Brain microvascular endothelial cell (primary cell): ENCODE measurements at places on chromosomes 5 and 9.

DNA sequence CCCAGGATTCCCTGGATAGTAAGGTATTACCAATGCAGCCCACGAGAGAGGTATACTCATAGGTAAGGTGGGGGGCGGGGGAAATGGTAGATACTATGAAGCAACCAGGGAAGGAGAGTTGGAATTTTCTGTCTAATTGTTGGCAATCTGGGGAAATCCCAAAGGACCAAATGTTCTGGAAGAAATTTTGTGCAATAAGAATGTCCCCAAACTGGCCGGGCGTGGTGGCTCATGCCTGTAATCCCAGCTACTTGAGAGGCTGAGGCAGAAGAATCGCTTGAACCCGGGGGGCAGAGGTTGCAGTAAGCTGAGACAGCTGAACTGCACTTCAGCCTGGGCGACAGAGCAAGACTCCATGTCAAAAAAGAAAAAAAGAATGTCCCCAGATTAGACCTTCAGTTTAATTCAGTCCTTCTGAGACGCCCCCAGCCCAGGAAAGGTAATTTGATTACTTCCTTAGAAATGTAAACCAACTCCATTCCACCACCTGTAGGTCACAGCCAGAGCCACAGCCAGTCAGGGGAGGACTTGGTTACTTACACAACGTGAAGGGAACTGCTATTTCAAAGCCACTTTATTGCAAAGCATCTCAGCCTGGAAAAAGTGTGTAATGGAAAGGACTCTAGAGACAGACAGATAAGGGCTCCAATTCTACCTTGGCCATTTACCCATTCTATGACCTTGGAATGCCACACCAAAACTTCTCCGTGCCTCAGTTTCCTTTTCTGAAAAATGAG, 50.0 kb upstream of the KLF4 start:
- no peak for DNase-seq

GRCh38 chr9:8822667-8823025, 1023.1 kb upstream of the DMAC1 start:
- no peak for DNase-seq

GRCh38 chr5:82074950-82075349, 103.1 kb downstream of the ATG10 start:
- no peak for DNase-seq

GRCh38 chr5:61995486-61995885, 310.5 kb upstream of the KIF2A start:
- DNase-seq = no peak

- DNase-seq = no peak
Observed at GRCh38 chr5:90680921-90681563, 122.4 kb downstream of the ADGRV1 start.

- DNase-seq = no peak
Observed at GRCh38 chr9:128051932-128052709, 15.0 kb downstream of the NAIF1 start.

DNA sequence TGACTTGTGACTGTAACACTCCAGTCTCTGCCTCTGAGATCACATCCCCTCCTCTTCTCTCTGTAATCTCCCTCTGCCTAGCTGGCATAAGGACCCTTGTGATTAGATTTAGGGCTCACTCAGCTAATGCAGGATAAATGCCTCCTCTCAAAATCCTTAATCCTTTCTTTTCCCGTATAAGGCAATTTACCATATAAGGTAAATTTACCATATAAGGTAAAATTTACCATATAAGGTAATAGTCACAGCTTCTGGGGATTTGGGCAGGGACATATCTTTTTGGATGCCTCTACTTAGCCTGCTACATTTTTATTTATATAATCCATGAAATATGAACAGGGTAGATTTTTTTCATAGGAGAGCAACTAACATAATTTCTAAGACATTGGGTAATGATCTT, 318.0 kb upstream of the PUM3 start:
- no peak for DNase-seq

- peak; percentile 45 for DNase-seq
Observed at GRCh38 chr9:128339761-128340690, at the start of gene SLC27A4. Gene SLC27A4, plus strand, starts transcription at chr9:128340527. Its CDS starts 2,606 bp downstream, at chr9:128343133.

DNA sequence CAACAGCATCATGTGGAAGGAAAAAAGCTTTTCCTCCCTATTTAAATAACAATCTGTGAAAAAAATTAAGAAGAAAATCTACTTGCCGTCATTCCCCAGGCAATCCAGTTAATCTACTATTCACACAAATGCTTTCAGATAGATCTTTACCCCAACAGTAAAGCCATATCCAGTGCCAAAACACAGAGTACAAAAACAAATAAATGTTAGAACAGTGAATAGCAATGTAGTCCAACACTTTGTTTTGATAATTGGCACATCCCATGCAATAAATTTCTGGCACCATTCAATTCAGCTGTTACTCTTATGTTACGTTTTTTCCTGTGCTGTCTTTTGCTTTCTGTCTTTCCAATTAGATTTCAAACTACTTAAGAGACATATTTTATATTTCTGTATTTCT, 2245.5 kb upstream of the WWC1 start:
- DNase-seq = no peak

DNA sequence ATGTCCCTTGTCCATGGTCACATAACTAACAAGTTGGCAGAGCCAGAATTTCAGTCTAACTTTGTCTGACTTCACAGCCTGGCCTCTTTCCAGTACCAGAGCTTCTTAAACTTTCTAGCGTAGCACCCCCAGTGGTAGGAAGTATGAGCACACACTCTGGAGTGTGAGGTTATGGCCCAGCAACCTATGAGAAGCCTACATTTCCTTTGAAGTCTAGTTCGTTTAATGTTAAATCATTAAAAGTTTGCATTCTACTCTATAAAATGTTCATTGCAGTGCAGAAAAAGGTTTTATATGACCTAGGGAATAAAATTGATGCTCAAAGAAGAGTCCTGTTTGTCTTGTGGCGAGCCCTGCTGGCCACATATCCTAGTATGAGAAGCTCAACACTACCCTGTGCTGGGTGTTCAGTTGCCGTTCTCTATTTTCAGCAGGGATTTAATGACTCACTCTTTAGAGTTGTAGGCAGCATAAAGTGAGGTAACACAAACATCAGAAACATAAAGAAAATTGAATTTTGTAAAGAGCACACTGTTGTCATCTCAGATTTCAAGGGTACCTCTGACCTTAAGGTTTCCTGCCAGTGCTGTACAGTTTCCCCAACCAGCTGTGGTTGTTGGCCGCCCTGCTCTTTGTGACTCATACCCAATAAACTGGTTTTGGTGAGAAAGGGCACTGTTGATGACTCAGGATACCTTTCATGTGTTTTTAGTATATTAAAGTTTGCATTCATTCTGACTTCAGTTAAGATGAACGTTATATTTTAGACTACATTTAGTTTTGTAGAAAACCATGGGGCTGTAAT, 14.3 kb downstream of the MCCC2 start:
- peak; percentile 95 for DNase-seq
